Right cardiac atrium (tissue), 5 donors: ENCODE measurements at places on chromosomes 7 and 10. TPM values are rescaled to one million over a fixed set of nuclear protein-coding genes. Genes with fewer than 3 reads are reported as not detected.

LIPF gene
- not detected for total RNA-seq

BAMBI gene
- total RNA-seq: 39.1 TPM

CYP2E1 gene
- total RNA-seq: 1.1 TPM

CHST15 gene
- total RNA-seq: 5.0 TPM
